Uterus (tissue), 4 donors: ENCODE measurements at places on chromosomes 1 and 21.
A peak's percentile ranks its signal among the peaks of the same experiment; 100 is the strongest.

GRCh38 chr1:43610339-43610738, 39.6 kb upstream of the KDM4A start:
- DNase-seq, result no peak

DNA sequence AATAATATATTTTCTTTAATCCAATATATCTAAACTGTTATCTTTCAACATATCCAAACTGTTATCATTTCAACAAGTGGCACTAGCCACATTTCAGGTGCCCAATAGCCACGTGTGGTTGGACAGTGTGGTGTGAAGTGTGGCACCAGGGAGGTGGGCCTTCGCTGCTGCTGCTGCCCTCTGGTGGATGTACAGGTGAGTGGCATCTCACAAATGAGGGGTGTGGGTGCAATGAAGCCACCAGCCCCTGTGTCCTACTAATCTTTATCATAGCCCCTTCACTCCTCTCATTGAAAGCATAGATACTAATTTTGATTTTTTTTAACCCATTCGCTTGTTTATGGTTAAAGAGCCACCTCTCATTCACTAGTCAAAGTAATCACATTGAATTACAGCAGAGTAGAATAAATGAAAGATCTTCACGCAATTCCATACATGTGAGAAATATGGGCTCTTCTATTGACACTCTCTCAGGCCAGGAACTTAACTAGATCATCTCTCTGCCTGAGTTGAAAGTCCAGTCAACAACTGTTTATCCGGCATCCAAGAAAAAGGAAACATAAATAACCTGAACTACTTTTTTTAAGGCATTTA, 499.2 kb downstream of the OMA1 start:
- DNase-seq, result no peak

DNA sequence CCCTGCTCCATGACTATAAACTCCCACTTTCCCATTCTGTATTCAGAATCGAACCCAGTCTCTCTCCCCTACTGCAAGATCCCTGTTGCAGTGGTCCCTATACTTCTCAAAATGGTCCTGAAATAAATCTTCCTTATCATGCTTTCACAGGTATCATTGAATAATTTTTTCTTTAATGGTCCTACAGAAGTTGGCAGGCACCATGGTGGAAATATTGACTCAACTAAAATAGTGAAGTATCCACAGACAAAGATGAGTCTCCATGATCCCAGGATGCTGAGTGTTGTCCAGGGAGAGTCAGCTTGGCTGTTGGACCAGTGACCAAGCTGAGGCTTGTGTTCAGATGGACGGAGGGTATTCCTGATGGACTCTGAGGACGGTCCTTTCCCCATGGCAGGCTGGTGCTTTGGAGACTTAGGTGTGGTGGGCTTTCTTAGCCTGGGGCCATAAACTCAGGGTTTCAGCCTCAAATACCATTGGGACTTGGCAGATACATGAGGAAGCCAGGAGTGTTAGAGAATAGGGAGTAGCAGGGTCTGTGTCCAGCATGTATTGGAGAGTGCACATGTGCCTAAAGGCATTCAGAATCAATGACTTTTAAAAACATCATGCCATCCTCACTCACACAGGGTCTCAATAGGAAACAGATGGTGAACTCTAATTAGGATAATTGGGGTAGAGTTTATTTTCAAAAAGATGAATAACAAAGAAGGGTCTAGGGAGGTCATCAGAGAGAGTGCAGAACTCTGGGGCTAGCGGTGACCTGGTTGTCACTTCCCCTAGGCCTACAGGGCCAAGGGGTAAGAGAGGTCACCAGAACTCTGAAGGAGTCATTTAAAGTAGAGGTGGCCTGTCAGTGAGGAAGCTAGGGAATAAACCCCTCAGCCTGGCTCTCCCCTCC, 19.8 kb downstream of the TINAGL1 start:
- DNase-seq, result no peak

DNA sequence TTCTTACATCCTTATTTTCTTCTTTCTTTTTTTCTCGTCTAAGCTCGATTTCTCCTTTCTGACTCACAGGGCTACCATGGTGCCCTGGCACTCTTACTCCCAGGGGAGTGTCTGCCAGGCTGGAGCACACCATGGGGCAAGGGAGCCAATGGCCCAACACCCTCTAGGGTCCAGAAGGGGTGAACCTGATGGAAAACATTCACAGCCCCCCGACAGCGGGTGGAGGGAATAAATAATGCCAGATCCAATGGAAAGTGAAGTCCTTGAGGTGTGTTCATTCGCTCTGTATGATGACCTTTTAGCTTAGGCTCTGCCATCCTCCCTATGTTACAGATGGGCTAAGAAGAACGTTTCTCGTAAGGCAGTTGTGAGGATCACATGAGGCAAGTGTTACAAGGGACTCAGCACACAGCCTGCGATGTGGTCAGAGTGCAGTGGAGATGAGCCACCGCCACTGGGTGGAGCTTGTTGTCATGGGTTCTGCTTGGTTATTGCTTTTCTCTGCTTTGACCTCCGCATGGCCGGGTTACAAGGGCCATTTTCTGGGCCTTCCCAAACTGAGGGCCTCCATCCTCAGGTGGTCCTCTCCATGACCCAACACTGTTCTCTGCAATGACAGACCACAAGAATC, 3.5 kb upstream of the FCMR start:
- DNase-seq, result no peak

GRCh38 chr21:41112740-41113692, 54.9 kb upstream of the BACE2 start:
- no peak for DNase-seq

- no peak for DNase-seq
Observed at GRCh38 chr1:119160409-119160808, 20.0 kb upstream of the WARS2 start.

- DNase-seq, result no peak
Observed at GRCh38 chr1:33984906-33985565, 121.2 kb downstream of the HMGB4 start.

DNA sequence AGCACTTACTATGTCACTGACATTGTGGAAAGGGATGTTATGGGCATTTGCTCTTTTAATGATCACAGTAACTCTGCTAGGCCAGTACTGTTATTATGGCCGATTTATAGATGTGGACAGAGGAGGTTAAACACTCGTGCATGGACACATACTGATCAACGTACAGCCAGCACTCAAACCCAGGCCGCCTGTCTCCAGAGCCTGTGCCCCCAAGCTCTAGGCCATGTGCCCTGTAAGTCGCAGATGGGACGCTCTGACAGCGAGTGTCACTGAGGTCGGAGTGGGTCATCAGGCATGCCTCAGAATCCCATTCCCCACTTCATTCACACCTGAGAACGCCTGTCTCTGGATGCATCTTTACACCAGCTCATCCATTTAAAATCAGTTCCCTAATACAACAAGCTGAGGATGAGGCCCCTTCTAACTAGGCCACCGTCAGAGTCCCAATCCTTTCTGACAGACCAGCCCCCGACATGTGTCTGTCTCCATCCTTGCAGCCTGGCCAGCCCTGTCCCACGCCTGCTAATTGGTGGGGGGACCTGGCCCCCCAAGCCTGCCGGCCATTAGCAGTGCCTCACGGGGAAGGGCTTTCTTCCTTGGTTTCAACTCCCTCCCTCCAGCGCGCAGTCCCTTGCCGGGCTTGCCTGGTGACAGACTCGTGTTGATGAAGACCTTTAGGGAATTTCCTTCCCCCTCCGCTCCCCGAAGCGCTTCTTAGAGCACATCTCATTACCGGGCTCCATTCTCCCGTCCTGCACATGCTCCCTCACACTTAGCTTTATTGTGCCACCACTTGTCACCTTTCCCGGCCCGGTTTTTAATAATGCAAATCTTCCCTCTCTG, 436.8 kb downstream of the KIF26B start:
- no peak for DNase-seq

DNA sequence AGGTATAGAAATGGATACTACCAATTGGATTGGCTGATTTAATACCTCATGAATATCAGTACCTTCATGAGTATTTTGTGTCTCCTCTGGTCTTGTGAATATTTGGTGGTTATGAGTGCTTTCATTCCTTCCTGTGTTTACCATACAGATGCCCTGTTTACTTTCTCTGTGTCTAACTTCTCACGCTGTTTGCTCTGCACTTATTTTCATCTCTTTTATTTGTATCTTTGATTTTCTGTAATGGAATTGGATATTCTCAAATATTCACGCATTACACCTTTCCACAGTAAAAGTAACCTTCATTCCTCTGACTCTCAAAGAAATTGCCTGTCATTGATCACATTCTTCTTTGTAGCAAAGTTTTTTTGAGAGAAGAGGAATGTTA, 16.8 kb downstream of the CNST start:
- no peak for DNase-seq

DNA sequence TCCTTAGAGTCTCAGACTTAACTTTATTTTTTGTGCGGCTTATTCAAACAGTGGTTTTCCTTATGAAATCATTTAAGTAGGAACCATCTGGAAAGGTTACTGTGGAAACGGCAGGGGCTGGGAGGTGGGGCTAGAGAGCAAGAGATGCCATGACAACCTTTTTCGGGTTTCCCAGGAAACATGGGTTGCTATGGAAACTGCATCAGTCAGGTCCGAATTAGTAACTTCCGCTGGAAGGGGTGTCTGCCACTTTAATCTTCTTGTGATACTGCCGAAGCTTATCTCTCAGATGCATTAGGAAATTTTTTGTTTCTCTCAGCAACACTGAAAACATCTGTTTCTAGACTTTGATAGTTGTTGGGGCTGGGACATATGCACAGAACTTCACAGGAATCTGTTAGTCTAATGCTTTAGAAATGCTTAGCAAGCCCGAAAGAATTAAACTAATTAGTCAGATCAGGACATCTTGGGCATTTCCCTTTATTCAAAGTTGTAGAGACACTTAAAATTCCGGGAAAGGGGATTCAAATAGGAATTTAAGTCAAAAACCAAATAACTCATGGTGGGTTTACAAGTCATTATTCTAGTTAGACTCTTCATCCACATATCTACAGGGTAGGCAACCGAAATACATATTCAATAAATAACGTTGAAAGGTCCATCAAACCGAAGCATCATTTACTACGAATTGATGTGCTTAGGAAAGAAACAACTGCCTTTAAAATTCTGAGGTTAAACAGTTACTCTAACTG, 2.6 kb downstream of the KCNA3 start:
- DNase-seq, result peak; percentile 24

GRCh38 chr1:89725011-89725370, 92.1 kb downstream of the LRRC8C start:
- DNase-seq, result no peak

DNA sequence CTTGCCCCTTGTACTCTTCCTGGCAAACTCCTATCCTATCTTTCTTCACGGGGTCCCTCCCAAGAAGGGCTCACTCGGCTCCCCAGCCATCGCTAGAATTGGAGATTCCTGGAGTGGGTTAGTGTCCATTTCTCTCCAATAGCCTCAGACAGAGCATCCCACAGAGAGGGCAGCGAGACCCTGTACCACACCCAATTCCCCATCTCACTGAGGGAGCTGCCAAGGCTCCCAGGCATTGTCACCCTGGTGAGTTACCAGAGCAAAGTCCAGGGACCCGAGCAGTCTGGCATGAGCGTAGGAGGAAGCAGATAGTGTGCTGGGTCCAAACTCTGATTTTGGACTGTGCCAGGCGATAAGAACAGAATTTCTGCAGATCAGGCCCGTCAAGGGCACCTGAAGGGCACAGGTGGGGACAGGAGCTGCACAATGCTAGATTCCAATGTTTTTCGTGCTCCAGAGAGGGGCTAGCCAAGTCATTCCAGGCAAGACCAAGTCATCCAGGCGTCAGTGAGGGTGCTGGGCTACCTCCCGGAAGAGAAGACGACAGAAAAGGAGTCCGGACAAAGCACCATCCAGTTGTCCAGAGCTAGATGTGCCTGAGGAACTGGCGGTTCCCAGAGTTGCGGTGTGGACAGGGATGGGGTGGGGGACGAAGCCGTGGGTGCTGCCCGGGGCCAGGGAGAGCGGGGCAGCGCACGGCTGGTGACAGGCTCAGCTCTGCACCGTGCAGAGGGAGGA, 15.3 kb downstream of the AKR7A3 start:
- no peak for DNase-seq

- DNase-seq, result peak; percentile 53
Observed at GRCh38 chr1:117735045-117735992, 129.5 kb downstream of the TENT5C start.

DNA sequence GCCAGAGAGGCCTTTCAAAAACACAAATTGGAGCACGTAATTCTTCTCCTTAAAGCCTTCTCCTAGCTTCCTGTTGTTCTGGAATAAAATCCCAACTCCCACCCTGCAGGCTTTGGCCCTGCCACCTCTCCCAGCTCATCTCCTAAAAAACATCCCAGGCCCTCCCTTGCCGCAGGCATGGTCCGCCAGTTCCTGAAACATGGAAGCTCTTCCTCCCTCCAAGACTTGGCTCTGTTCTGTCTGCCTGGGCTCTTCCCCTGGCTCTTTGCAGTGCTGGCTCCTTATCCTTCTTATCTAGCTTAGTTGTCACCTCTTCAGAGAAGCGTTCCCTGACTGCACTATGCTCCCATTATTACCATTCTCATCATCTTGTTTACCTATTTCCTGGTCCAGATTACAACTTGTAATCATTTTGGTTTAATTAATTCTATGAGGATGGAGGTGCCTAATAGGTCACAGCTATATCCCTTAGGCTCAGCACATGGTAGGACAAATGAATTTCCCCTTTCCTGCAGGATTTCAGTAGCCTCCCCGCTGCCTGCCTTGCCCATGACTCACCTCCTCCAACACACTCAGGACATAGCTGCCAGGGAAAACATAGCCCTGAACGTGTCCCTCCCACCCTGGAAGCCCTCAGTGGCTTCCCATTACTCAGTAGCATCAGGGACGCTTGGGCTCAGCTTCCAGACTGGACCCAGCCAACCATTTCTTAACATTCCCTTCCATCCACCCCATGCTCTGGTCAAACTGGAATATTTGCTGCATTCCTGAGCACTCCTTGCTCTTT, 15.7 kb upstream of the IGSF21 start:
- no peak for DNase-seq

GRCh38 chr21:39118604-39119215, 64.5 kb downstream of the PSMG1 start:
- DNase-seq, result no peak

DNA sequence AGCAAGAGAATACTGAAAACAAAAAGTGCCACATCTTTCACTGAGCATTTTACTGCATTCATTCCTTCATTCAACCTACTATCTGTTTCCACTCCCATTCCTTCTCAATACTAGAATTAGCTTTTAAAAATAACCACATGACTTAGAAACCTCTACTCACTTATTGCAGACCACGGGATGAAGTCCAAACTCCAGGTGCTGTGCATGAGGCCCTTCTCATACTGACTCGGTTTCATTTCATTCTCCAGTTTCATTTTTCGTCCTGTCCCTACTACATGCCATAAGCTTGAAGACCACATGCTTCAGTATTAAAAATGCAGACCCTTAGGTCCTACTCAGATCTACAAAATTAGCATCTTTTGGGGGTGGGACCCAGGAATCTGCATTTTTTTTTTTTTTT, 2.3 kb upstream of the BACH1 start:
- no peak for DNase-seq

GRCh38 chr1:25427696-25428095, 3.0 kb upstream of the MACO1 start:
- no peak for DNase-seq

DNA sequence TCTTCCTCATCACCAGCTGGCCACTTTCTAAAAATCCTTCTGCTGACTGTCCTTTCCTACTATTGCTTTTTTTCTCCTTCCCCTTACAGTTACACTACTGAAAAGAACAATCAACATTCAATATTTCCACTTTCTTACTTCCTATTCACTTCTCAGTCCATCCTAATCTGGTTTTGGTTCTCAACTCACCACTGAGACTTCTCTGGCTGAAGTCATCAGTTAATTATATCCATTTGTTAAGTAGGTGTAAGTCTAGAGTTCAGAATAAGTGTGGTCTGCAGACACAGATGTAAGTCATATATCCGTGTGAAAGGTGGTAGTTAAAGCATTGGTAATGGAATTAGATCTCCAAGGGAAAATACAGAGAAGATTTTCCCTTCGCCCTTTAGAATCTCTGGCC, 21.4 kb downstream of the PEA15 start:
- DNase-seq, result no peak

GRCh38 chr1:19412654-19413053, 72.7 kb downstream of the CAPZB start:
- no peak for DNase-seq
